ENCODE measurements at places on chromosomes 16 and 17. TPM values are rescaled to one million over a fixed set of nuclear protein-coding genes. Genes with fewer than 3 reads are reported as not detected.

Gene MPO
- not detected for total RNA-seq

Gene MMP15
- 12.6 TPM for total RNA-seq

Gene ZACN
- total RNA-seq: not detected

Gene CLEC3A
- not detected for total RNA-seq

Gene GGT6
- not detected for total RNA-seq

Gene CACNA1H
- 15.4 TPM for total RNA-seq

Data from occipital lobe (tissue), 3 donors.